SJSA1 (cell line): ENCODE measurements at places on chromosomes 2 and 18. TPM values are rescaled to one million over a fixed set of nuclear protein-coding genes. Genes with fewer than 3 reads are reported as not detected.

DNA sequence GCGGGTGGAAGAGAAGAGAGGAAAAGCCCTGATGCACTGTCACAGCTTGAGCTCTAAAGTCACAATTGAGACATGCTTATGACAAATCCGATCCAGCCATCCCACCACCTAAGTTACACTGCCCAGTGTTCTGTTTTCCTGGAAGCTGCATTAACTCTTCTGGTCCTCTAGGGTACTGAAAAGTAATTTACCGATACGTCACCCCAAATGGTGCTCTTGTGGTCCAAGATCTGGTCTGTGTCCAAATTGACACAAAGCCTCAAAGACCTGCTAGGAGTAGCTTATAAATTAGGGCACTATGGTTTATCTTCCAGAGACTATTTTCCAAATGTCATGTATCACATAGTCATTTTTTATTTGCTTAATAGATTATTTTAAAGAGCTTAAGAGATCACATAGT, 186.7 kb upstream of the ETAA1 start:
- DNase-seq: no peak

DNA sequence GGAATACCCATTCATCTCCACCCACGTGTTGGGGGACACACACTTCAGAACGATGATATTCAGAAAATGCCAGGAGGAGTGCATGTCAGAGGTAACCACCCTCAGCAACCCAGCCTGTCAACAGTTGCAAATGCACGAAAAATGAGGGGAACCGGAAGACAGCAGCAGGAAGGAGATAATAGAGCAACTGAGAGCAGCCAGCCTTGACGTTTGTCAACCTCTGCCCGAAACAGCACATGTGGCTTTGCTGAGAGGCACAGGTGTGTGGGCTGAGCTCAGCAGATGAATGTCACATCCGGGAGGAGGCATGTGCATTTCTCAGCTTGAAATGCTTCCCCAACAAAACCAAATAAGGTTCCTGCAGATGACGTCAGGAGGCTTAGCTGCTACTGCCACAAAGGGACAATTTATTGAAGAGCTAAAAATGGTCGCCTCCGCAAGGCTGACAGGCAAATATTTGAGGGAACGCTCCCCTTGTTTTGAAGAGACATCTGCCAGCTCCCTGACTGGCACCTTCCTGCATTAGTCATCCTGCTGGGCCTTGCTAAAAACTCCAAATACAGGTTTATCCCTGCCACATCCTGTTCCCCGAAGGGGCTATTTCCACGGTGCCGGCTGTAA, 419.0 kb downstream of the NBAS start:
- no peak for DNase-seq

DNA sequence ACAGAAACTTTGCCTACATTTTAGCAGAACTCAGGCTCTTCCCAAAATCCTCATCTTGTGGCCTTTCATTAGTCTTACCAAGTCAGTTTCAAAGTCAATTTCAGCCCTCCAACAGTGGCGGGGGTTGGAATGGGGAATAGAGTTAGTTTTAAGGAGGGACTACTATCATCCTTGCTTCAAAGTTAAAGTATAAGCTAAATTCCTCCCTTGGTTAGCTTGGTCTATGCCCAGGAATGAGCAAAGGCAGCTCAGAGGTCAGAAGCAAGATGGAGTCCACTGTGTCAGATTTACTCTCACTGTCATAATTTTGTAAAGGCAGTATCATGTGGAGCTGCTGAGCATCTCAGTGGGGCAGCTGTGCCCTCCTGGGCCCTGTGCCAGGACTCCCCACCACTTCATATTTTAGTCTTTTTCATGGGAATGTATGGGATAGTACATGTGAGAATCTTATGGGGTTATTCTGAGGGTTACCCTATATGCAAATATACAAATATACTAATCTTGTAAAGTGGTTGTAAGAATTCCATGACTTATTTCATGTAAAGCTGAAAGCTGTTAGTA, 145.2 kb upstream of the MMADHC start:
- no peak for DNase-seq

DNA sequence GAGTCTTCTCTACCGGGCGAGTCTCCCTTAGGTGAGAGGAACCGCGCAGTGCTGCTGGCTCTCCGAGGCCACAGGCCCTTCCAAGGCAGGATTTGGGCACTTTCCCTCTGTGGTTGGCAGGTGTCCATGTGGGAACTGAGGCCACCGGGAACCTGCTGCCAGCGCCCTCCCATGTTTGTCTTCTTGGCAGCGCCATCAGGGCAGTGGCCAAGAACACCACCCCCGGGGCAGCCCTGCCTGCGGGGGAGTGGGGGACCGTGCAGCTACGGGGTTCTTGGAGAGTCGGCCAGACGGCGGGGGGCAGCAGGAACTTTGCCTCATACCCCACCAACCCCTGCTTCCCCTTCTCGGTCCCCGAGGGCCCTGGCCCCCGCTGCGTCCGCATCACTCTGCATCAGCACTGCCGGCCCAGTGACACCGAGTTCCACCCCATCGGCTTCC, 10.0 kb downstream of the CAPN10 start:
- DNase-seq: no peak

The DNER gene
- 0.05 TPM in 1 of 2 replicates, not detected in the other for total RNA-seq

DNA sequence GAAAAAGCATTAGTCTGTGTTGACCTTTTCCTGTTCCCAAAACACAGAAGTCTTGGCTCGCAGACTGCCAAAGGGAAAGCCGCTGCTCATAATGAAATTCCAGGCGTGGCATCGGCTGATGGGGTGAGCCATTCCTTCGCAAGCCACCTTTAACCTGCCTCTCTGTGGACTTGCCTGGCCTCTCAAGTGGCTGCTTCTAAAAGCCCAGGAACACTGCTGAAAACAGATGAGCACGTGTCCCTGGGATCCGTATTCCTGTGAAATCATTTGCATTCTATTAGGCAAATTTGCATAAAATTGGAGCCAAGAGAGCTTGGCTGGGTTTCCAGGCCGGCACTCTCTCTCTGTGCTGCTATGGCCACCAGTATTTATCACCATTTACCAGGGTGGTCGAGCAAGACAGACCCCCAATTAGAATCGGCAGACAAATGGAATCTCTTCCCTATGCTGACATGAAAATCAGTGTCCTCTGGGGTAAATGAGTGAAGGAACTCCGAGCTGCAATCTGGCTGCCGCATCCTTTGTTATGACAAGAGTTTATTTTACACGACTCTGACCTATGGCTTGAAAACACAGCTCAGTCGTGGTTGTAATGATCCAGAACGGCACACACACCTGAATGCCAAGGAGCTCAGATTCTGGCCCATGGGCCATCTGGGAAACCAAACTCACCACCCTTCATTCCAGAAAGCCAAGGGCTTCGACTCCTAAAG, 21.7 kb downstream of the BCL2 start:
- DNase-seq: no peak

DNA sequence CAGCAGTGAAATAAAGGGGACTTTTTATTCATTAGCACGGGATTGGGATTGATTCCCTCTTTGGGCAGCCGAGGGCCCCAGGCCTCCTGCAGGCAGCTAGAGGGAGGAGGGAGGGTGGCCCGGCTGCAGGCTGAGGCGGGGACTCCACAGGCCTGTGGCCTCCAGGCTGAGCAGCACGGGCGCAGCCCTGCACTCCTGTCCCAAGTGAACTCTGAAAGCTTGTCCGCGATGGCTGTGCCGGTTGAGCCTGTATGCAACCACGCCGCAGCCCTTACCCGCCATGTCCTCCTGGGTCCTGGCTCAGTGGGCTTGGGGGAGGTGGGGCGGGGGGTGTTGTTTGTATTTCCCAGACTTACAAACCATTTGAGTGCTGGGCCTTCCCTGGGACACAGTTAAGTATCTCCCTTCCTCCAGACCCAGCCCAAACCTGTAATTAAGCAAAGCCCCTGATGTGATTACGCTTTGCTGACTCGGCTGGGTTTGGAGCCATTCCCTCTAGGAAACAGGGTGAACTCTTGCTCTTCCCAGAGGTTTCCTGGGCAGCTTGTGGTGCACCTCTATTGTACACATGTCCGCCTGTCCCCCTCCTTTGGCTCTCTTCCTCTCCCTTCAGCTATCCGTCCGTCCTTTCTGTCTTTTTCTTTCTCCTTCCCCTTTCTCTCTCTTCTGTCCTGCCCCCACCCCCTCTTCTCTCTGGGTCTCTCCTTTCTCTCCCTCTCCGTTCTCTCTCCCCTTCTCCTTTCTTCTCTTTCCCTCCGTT, 5.3 kb downstream of the GLI2 start:
- DNase-seq: no peak

The IL1B gene
- 4.2 and 4.3 TPM in 2 replicates for total RNA-seq

DNA sequence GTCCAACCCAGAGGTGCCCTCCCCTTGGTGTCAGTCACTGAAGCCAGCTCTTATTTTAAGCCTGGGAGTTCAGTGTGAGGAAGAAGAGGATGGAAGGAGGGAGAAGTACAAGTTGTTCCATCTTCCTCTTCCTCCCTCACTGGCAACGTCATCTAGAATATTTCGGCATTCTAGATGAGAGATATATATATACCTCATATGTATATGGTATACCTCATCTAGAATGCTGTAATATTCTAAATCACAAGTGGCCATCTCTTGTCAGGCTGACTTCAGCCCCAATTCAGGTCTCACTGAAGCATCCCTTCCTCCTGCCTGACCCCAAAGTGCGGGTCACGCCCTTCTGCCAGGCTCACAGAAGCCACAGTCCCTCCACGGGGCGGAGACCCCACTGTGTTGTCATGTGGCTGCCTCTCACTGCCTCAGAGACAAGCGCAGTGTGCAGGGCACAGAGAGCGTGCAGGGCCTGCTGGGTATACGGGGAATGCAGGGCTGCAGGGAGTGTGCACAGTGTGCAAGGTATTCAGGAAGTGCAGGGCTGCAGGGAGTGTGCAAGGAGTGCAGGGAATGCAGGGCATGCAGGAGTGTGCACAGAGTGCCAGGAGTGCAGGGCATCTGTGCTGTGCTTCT, 32.8 kb upstream of the B3GNT7 start:
- DNase-seq: no peak

DNA sequence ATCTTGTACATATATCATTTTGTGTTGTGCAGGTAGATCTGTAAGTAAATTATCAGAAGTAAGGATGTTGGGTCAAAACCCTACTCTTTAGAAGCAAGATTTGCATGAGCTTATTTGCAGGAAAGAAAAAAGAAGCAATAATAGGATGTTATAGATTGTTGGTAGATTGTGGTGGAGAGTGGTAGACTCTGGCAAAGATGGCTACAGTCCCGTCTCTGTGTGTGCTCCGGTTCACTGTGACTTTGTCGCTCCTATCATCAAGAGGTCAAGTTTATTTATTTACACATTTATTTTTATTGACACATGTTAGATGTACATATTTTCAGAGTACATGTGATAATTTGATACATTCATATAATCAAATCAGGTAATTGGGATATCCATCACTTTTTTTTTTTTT, 81.0 kb upstream of the NDUFV2 start:
- DNase-seq: no peak

The DSG4 gene
- not detected in 2 replicates for total RNA-seq
